Fibroblast of the aortic adventitia (primary cell): ENCODE measurements at places on chromosomes 1 and 21. TPM values are rescaled to one million over a fixed set of nuclear protein-coding genes. Genes with fewer than 3 reads are reported as not detected.

GRCh38 chr1:115744646-115745275 is 23.8 kb downstream of the CASQ2 start:
- no peak for DNase-seq

GRCh38 chr1:230176871-230177411 is 109.9 kb downstream of the GALNT2 start:
- peak; percentile 81 for DNase-seq

DNA sequence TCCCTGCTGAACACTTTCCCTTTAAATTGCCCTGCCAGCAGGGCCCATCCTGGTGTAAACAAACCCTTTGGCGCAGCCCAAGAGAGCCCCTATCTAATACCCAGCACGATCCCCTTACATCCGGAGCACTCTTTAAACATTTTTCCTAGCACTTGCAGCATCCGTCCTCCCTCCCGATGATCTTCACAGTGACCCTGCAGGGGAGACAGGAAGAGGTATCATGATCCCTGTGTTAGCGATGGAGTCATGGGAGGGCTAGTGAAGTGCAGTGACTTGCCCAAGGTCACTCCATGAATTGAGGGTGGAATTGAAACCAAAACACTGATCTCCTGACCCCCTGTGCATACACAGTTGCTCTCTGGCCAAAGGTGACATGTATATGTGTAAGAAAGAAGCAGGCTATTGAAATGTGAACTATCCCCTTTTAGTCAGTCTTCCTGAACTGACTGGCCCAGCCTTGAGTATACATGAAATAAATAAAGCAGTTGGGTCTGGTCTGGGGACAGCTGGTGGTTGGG is 9.8 kb upstream of the KCNQ4 start:
- DNase-seq, result no peak

DNA sequence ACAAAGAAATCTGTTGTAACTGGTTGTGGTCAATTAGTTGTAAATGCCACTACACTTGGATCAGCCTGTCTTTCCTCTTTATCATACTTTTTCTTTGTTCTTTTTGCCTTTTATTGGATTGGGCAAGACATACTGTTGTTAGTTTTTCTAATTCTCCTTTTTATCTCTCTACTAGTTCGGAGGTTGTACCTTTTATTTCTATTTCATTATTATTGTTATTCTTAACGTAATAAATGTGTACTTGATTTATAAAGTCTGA is 59.2 kb downstream of the IVNS1ABP start:
- DNase-seq, result peak; percentile 32

- no peak for DNase-seq
Measured at GRCh38 chr1:204451352-204452124, 39.9 kb upstream of the PPP1R15B start.

DNA sequence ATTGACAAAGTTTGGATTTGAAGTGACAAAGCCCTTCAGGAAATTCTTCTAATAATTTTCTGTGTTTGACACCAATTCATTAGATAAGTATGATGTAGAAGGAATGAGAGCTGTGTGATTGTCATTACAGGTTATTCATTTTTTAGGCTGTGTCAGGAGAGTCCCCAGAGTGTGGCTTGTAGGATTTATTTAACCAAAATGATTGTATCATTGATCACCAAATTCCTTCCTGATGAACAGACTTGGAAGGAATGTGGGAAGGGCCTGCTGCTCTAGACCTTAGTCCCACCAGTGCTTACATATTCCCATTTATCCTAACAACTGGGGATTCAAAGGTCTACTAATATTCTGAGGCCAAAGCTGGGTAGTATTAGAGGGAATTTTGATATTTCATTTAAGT is 383.3 kb upstream of the KAZN start:
- DNase-seq, result no peak

DNA sequence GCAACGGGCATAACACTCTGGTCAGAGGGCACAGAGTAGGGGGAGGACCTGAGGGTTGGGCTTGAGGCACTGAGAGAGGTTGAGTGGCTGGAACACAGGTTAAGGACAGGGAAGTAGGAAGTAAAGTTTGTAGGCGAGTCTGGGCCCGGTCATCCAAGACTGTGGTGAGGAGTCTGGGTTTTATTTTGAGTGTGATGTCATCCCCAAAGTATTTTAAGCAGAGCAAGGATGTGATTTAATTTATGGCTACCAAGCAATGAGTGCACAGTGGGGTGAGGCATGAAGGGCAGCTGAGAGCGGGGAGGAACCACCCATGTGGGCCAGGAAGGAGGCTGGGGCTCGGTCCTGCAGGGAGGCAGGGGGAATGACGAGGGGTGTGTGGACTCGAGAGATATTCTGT is 11.2 kb upstream of the VWA5B1 start:
- peak; percentile 54 for DNase-seq

GRCh38 chr1:29682919-29683295 is 446.6 kb downstream of the PTPRU start:
- DNase-seq, result peak; percentile 20

GRCh38 chr1:23930861-23931490 is 17.8 kb upstream of the CNR2 start:
- peak; percentile 65 for DNase-seq

GRCh38 chr1:11138952-11139351 is 39.3 kb upstream of the EXOSC10 start:
- DNase-seq, result peak; percentile 59

- DNase-seq, result no peak
Measured at GRCh38 chr21:38660333-38661196, 145.2 kb upstream of the ETS2 start.

DNA sequence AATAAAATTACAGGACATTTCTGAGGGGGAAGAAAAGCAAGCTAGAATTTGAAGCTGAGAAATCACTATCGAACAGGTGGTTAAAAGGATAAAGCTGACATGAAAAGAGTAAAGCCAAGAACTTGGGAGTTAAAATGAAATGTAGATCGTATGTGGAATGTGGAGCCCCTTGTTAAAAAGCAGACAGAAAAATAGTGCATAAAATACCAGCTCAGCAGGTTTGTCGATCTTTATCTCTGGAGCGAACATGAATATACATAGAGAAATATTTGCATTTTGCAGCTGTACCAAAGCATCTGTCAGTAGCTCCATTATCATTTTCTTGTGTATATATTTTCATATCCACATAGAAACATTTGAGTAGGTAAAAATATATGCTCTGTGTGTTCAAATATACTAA is 73.6 kb upstream of the CDC42BPA start:
- DNase-seq, result no peak

Gene NEGR1
- total RNA-seq, result 1.1 and 20.7 TPM in 2 replicates

Gene KCNK2
- total RNA-seq, result 33.0 and 64.3 TPM in 2 replicates

Gene POU3F1
- total RNA-seq, result not detected in 2 replicates

Gene SPRR2D
- not detected in 2 replicates for total RNA-seq

Gene ZNF648
- total RNA-seq, result not detected in 2 replicates

Gene ATP1A4
- not detected in 2 replicates for total RNA-seq

Gene TFF2
- not detected in 2 replicates for total RNA-seq

Gene TNFRSF4
- total RNA-seq, result 0.65 TPM in 1 of 2 replicates, not detected in the other

Gene LRRC38
- not detected in 2 replicates for total RNA-seq

Gene TOMM40L
- 5.2 and 9.1 TPM in 2 replicates for total RNA-seq

Gene KRTAP10-9
- not detected in 2 replicates for total RNA-seq

Gene XCL1
- not detected in 2 replicates for total RNA-seq
